GF-D8 (cell line): ENCODE measurements at places on chromosomes 3 and 15.

DNA sequence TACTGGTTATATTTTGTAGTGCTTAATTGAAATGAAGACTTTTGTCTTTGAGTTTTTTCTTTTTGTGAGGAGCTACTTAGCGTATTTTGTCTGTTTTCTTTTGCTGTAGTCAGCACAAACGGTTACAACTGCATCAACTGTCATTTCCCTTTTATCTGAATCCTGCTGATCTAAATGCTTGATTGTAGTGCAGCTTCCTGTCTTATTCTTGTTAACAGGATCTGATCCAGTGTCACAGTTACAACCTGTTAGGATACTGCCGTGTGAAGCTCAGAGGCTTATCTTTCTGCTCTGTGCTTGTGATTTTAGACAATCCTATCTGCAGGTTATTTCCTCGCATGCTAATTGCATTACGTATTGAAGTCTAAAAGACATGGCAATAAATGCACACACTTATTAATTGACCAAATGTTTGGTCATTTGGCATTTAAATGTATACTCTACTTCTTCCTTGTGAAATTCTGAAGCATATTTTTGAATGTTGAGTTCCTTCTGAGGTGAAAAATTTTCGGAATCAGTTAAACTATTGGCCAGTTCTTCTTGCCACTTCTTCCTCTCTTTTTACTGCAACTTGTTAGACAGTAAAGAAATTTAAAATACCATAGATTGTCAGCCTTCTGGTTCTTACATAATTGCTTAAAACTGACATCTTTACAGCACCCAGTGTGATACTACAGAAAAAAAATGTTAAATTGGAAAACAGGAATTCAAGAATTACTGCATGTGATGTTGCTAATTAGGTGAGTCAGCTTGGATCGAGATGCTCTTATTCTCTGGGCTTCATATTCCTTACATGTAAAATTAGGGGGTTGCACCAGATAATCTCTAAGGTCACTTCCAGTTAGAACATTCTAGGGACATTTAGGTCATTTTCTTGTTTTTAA is 168.2 kb downstream of the MBNL1 start:
- DNase-seq: peak; percentile 11

DNA sequence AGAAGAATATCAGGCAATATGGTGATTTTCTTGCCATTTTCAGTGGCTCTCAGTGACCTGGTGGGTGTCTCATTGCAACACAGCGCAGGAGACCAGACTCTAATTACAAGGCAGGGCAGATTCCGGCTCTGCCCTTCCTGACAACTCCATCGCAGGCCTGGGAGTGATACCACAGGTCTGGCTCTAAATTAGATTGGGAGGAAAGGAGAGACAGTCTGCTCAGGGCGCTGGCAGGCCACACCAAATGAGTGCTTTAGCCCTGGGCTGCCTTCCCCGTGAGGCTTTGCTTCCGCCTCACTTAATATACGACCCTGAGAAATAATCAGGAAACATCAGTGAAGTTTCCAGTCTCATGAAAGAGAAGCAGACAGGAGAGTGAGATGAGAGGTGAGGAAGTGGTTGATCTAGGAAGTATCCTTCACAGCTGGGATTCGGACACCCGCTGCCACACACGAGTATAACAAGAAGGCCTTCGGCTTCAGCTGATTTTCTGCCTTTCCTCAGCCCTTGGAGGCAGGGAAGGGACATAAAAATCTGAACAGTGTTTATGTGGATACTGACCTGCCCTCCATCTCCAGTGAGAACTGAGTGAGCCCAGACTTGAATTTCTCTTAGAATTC is 73.7 kb upstream of the PROK2 start:
- DNase-seq: no peak

GRCh38 chr15:51736751-51737521 is 519 bp downstream of the LYSMD2 start:
- DNase-seq: no peak

DNA sequence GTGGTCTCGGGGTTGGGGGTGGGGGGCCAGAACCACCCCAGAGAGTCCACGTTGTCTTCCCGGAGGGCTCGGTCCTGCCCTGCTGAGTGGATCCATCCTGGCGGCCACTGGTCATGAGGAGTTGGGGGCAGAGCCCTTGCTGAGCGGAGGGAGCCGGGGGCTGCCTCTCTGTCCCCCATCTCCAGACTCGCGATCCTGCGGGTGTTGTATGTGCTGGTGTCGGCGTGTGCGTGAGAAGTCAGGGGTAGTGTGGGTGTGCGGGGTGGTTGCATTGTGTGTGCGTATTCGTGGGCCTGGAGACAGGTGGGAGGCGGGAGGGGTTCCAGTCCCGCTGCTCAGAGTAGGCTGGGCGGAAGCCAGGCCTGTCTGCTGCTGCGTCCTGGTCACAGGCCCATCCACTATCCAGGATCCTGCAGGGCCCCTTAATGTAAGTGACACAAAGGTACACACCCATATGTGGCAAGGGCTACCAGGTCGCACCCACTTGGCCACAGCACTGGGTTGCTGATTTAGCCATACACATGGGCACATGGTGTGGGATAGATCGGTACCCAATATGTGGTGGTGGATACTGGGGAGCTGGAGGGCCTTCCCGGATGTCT is 30.7 kb downstream of the NBEAL2 start:
- no peak for DNase-seq

GRCh38 chr15:50857763-50858162 is 50.7 kb upstream of the AP4E1 start:
- no peak for DNase-seq

GRCh38 chr15:44286814-44287452 is 1.6 kb upstream of the GOLM2 start:
- no peak for DNase-seq

- no peak for DNase-seq
Measured at GRCh38 chr3:134039161-134039862, 9.6 kb upstream of the SLCO2A1 start.
